ENCODE measurements at places on chromosomes 7 and 10.

GRCh38 chr10:70359017-70359550 is 23.3 kb downstream of the LRRC20 start:
- no peak for DNase-seq

GRCh38 chr10:51266496-51266895 is 192.2 kb downstream of the PRKG1 start:
- no peak for DNase-seq

- DNase-seq, result no peak
Observed at GRCh38 chr10:88980800-88981199, 9.8 kb upstream of the FAS start.

GRCh38 chr10:51590818-51591217 is 108.6 kb downstream of the CSTF2T start:
- no peak for DNase-seq

- no peak for DNase-seq
Observed at GRCh38 chr10:6601246-6601805, 21.2 kb upstream of the PRKCQ start.
